CD4-positive, alpha-beta T cell treated with Interleukin-6 at 100 ng/mL for 8 hours (primary cell): ENCODE measurements at places on chromosomes 5 and 9.

- DNase-seq, result no peak
Measured at GRCh38 chr9:100567856-100568255, 10.0 kb upstream of the CAVIN4 start.

DNA sequence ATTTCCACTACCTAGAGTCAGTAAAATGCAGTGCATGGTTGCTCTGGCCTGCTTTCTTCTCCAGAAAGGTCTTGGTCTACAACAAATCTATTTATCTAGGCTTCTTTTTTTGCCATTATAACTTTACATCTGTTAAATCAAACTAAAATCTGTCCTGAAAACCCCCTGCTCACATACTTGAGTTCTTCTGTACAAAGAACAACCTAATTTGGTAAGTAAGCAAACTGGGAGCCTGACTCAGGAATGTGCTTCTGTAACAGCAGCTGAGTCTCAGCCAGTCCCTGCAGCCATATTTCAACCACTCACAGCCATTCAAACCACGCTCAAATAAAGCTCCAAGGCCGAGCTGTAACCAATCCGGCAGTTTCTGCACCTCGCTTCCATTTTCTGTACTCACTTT, 95.8 kb downstream of the PLPP1 start:
- no peak for DNase-seq

- DNase-seq, result peak; percentile 53
Measured at GRCh38 chr5:131589510-131590348, 45.3 kb downstream of the RAPGEF6 start.

DNA sequence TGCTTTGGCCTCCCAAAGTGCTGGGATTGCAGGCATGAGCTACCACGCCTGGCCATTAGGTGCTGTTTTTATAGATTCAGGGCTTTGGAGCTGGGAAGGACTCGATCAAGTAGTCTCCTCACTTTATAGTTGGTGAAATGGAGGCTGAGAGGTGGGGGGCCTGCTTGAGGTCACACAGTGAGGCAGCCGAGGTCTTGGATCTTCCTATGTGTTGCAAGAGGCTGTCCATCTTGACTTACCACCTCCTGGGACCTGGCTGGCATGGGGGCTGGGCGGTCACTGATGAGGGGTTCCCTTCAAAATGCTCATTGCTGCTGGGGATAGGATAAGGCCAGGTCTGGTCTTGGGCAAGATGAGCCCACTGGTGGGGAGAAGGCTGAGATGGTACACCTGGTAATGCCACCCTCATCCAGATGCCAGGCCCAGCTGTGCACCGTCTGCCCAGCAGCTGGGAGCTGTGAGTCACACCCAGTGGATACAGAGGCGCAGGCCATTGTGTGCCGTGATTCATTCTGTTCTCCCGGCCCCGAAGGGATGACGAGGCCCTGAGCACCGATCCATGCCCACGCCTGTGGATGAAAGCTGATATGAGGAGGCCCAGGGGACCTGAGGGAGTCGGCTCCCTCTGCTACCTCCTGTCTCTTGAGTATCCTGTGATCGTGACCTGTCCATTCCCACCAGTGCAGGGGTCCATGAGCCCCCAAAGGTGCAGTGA, 10.5 kb upstream of the NDST1 start:
- no peak for DNase-seq

DNA sequence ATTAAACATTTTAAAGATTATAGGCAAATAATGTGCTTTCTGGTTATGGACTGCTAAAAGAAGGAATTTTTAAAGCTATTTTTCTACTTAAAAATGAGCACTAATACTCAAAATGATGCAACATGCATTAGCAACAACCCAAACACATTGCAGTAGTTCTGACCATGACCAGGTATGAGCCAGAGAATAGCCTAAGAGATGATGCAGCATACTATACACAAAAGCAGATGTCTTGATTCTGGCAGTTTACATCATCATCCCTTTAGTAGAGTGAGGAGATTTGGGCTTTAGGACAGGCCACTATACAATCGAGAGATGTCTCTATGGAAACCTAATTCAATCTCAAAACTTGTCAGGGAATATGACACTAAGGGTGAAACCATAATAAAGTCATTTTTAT, 307.1 kb downstream of the PRR16 start:
- no peak for DNase-seq

DNA sequence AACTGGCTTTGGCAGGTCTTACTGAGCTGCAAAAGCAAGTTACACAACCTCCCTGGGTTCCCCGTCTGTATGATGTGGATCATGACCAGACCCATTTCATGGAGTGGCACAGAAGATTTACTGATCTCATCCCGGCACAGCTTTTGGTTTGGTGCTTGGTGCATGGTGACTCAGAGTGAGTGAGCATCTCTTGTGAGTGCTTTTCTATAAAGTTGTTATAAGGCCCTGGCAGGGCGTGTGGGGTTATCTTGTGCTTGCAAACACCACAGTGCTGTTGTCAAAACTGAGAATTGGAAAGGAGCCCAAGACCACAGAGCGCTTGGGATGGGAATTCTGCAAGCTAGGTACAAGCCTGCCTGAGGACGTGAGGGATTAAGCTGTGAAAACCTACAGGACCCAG, 425.2 kb downstream of the GADD45G start:
- DNase-seq, result no peak

- no peak for DNase-seq
Measured at GRCh38 chr9:114409842-114410241, 22.1 kb upstream of the AKNA start.

DNA sequence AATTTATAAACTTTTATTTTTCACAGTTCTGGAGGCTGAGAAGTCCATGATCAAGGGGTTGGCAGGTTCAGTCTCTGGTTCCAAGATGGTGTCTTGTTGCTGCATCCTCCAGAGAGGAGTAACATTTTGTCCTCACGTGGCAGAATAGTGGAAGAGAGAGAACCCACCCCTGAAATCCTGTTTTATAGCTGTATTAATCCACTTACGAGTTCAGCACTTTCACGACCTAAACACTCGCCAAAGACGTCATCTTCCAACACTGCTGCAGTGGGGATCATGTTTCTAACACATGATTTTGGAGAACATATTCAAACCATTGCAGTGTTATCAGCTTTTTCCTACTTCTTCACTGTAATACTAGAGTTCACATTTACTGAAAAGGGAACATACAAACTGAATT, 233.0 kb upstream of the ATP10B start:
- DNase-seq, result no peak

GRCh38 chr5:133731951-133732350, 119.6 kb upstream of the FSTL4 start:
- DNase-seq, result no peak

- no peak for DNase-seq
Measured at GRCh38 chr9:15714746-15715145, 161.9 kb downstream of the CCDC171 start.
